ENCODE measurements at places on chromosomes 6 and 20. TPM values are rescaled to one million over a fixed set of nuclear protein-coding genes. Genes with fewer than 3 reads are reported as not detected.

Gene PHF10
- 45.5 TPM for total RNA-seq

GRCh38 chr6:64815718-64816117, 891.3 kb downstream of the EYS start:
- no peak overlapping the region for H3K27ac ChIP-seq
- H3K36me3 ChIP-seq, result no peaks in the 10 kb centered on the region
- DNase-seq, result no peak
- no peaks in the 10 kb centered on the region for H3K27me3 ChIP-seq

GRCh38 chr6:52136934-52137467, 49.2 kb upstream of the IL17A start:
- no peak for DNase-seq
- no peak overlapping the region for H3K27ac ChIP-seq
- H3K4me3 ChIP-seq, result no peak overlapping the region
- no peaks in the 10 kb centered on the region for H3K36me3 ChIP-seq

- no peaks in the 10 kb centered on the region for H3K27me3 ChIP-seq
- no peaks in the 10 kb centered on the region for H3K36me3 ChIP-seq
- no peak for DNase-seq
- no peak overlapping the region for H3K27ac ChIP-seq
Measured at GRCh38 chr6:43913375-43914271, 143.6 kb downstream of the VEGFA start.
